Activated naive CD4-positive, alpha-beta T cell (primary cell): ENCODE measurements at places on chromosomes 5 and 9.
A peak's percentile ranks its signal among the peaks of the same experiment; 100 is the strongest.

GRCh38 chr9:75200892-75201470, 112.7 kb downstream of the OSTF1 start:
- no peak for DNase-seq

DNA sequence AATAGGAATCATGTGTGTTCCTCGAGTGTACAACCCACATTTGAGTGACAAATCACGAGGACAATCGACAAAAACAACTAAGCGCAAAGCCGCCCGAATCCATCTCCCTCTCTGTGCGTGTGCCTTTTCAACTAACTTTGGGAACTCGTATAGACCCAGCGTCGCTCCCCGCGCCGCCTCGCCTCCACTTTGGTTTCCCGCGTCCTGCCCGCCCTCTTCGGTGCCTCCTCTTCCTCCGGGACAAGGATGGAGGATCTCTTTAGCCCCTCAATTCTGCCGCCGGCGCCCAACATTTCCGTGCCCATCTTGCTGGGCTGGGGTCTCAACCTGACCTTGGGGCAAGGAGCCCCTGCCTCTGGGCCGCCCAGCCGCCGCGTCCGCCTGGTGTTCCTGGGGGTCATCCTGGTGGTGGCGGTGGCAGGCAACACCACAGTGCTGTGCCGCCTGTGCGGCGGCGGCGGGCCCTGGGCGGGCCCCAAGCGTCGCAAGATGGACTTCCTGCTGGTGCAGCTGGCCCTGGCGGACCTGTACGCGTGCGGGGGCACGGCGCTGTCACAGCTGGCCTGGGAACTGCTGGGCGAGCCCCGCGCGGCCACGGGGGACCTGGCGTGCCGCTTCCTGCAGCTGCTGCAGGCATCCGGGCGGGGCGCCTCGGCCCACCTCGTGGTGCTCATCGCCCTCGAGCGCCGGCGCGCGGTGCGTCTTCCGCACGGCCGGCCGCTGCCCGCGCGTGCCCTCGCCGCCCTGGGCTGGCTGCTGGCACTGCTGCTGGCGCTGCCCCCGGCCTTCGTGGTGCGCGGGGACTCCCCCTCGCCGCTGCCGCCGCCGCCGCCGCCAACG, at the start of gene GPR150:
TSS of gene GPR150 (plus strand) at position 58 of the 840 bp plus-strand sequence. CDS start at position 247, 189 bp downstream.
- DNase-seq = peak; percentile 31

DNA sequence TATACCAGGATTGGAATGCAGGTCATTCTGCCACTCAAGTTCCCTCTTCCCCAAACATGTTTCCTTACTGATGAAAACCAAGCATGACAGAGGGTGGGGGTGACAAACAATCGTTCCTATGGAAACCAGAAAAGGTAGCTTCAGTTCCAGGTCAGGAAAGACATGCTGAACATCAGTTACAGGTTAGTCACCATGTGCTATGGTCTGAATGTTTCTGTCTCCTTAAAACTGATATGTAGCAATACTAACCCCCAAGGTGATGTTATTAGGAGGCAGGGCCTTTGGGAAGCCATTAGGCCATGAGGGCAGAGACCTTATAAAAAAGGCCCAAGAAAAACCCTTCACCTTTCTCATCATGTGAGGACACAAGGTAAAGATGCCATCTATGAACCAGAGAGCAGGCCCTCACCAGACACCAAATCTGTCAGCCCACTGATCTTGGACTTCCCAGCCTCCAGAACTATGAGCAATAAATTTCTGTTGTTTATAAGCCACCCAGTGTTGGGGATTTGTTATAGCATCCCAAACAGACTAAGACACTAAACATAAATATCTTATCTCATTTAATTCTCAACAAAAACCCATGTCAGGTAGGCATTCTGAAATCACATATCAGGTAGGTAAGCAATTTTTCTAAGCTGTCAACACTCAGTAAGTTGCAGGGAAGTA, 15.7 kb upstream of the SH3RF2 start:
- DNase-seq = no peak

DNA sequence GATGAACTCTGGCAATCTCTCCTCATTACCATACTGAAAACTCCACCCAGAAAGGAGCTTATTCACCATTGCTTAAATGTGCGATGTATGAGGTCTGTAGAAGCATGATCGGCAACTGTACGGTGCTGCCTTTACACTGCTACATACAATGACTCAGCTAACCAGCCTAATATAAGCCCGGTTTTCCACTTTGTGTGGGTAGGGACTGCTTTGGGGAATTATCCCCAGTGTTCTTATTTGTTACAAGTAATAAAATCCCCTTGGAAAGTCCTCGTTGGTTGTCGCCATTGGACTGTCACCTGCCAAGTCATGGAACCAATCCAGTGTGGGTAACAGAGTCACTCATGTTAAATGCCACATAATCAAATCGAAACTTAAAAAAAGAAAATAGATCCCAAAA, 23.5 kb upstream of the TENT2 start:
- DNase-seq = no peak

DNA sequence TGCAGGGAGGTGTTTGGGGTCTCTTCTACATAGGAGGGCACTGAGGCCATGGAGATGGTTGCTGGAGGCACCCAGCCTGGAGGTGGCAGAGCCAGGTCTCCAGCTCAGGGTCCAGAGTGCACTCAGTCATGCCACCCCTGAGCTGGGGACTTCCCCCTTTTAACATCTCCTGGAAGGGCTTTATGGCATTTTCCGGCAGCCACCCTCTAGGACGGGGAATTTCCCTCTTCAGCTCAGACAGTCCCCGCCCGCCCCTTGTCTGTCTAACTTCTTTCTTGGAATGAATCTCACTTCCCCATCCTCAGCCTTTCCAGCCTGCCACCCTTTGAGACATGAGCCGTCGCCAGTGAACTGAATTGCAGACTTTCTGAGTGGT, 49.9 kb downstream of the COL15A1 start:
- DNase-seq = no peak

GRCh38 chr5:118371973-118372831, 616.1 kb downstream of the DTWD2 start:
- DNase-seq = no peak

DNA sequence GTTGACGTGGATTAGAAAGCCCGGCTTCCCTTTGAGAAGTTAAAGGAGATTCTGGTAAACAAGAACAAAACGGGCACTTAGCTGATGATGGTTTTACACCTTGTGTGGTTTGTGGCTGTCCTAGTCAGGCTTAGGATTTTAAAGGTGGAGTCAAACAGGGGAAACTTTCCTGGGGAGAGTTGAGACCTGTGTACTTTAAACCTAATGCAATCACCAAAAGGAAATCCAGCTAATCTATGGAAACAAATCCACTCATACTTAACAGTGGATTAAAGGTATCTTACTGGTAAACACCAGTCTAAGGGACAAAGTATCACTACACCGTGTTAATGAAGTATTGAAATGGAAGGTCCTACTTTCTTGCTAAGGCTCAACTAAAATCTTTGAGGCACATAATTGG, 150.3 kb upstream of the PCA3 start:
- no peak for DNase-seq

- DNase-seq = no peak
These were observed 77.6 kb downstream of the PCDH1 start for GRCh38 chr5:141800617-141801016.

DNA sequence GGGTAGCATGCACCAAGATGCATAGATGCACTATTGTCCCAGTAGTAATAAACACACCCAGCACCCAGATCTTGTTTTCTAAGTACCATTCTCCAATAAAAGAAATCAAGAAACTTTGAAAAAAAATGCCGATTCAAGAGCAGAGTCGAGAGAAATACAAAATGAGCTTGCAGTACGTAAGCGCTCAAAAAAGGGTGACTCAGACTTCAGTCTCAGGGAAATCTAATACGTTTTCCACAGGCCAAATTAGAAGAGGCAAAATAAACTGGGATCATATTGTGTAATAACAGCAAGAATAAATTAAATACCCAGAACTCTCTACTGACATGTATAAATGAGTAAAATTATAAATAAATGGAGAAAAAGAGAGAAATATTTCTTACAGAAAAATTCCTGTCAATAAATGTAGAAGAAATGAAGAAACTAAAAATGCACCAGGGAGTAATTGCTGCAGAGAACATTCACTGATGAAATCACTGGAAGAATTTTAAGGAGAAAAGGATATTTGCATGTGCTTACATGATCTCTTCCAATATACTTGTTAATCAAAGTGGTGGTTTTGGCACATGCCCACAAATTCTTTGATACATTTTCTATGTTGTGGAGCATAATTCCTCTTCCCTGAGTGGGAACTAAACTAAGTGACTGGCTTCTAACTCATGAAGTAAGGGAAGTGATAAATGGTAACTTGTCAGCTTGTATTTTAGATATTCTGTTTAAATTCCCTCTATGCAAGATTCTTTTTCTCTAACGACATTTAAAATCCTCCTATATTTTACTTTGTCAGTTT, 567.6 kb upstream of the ADAMTS16 start:
- no peak for DNase-seq
